Transverse colon (tissue), 4 donors: ENCODE measurements at places on chromosomes 7 and 10. TPM values are rescaled to one million over a fixed set of nuclear protein-coding genes. Genes with fewer than 3 reads are reported as not detected.

GRCh38 chr7:33448035-33448434, 318.7 kb downstream of the BBS9 start:
- H3K36me3 ChIP-seq: no peaks in the 10 kb centered on the region
- H3K27ac ChIP-seq: no peak overlapping the region

- no peaks in the 10 kb centered on the region for H3K27me3 ChIP-seq
- no peaks in the 10 kb centered on the region for H3K4me1 ChIP-seq
- no peak overlapping the region for H3K4me3 ChIP-seq
- no peak overlapping the region for H3K27ac ChIP-seq
Measured at GRCh38 chr10:43249151-43249961, 17.5 kb downstream of the RASGEF1A start.

GRCh38 chr7:68441645-68442044, 1156.6 kb upstream of the AUTS2 start:
- no peak overlapping the region for H3K4me3 ChIP-seq
- no peak for DNase-seq

- no peak overlapping the region for H3K27ac ChIP-seq
- no peaks in the 10 kb centered on the region for H3K27me3 ChIP-seq
- no peak overlapping the region for H3K4me3 ChIP-seq
Measured at GRCh38 chr7:118844748-118845147, 620.2 kb downstream of the ANKRD7 start.

DNA sequence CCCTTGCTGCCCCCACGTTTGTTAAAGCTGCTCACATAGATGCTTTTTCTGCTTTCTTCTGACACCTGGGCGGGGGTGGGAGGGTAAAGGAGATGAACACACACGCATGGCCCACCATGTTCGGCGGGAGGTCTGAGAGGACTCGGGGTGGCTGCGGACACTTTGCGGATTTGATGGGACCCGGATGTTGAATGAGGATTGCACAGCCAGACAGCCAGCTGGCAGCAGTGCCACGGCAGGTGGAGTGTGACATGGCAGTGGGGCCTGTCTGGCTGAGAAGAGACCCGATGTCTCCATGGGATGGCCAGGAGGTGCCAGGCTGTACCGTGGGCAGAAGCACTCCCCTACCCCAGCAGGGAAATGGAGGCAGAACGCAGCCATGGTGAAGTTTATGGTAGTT, 31.2 kb downstream of the PPP2R2D start:
- H3K4me1 ChIP-seq: peaks cover 50% of the 10 kb centered on the region
- no peaks in the 10 kb centered on the region for H3K36me3 ChIP-seq
- H3K4me3 ChIP-seq: no peak overlapping the region
- no peak for DNase-seq
- no peaks in the 10 kb centered on the region for H3K27me3 ChIP-seq

- no peaks in the 10 kb centered on the region for H3K4me1 ChIP-seq
- no peak overlapping the region for H3K27ac ChIP-seq
- no peaks in the 10 kb centered on the region for H3K36me3 ChIP-seq
- H3K27me3 ChIP-seq: no peaks in the 10 kb centered on the region
- no peak overlapping the region for H3K4me3 ChIP-seq
Measured at GRCh38 chr7:64619705-64620104, 46.2 kb upstream of the ZNF107 start.

CAV2 gene
- total RNA-seq: 12.2 TPM

GFRA1 gene
- 19.5 TPM for total RNA-seq

SLC18A3 gene
- 0.27 TPM for total RNA-seq
